Nephron progenitor cell (in vitro differentiated cells): ENCODE measurements at places on chromosomes 11 and 22.

GRCh38 chr22:39669432-39669831, 98.9 kb downstream of the CACNA1I start:
- DNase-seq, result no peak

GRCh38 chr11:32087597-32087996, 3.3 kb upstream of the RCN1 start:
- no peak for DNase-seq

DNA sequence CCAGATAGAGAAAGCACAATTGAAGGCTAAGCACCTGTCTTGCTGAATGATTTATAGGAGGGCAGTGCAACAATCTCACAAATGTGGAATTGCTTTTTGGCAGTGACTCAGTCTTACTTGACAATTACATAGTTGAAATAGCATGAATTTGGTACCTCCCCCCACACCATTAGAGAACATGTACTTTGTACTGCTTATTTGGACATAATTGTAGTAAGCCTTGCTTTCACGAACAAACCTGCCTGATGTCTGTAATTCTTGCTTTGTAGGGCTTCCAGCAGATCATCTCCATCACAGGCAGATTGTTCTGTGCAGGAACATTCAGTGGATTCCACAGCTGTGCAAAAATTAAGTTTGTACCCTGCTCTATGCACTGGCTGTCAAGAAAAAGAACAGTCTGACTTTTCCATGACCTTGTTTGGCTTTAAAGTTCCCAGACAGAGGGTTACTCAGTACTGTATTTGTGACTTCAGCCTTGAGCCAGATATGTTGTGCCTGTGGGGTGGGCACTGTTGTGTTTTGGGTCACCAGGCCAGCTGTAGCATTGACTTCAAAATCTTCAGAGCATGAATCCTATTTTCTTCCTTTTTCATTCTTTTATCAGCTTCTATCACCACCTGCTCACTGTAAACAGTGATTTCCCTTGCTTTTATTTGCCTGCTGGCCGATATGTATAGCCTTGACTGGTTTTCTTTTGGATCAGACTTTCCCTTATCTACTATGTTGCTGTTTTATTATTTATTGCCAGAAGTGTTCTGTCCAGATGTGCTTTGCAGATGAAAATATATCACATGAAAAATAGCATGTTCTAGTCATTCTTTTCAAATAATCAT, 941.0 kb upstream of the CHORDC1 start:
- no peak for DNase-seq

DNA sequence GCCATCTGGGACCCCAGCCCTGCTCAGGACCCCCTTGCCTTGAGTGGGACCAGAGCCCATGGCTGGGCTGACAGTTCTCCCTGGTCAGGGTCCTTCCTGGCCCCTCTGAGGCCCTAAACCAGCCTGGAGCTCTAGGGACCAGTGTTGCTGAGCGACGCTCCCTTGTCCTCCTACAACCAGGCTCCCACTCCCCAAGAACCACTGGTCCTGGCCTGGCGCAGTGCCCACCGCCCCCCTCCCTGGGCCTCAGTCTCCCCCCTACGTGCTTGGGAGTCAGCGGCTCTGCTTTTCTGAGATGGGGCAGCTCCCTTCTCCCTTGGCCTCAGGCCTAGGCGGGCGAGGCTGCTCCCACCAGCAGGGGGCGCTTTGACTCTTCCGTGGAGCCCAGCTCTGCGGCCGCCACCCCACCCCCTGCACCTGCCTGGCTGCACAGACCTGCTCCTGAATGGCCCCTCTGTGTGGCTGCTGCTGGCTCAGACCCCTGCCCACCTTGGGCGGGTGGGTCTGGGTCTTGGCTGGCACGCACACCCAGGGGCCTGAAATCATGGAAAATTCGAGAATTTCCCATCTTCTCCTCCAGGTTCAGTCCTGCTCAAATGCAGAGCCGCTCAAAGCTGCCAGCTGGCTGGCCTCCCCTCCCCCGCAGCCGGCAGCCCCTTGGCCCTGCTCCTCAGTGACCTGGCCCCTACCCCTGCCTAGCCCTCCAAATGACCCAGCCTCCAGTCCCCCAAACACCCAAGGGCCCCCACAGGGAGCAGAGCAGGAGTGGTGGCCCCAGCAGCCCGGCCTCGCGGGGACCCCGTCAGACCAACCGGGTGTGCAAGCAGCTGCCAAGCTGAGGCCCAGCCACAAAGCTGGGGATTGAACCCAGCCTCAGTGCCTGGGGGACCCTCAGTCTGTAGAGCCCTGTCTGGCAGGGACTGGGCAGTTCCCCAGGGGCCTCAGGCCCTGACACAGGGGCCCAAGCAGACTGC, 9.1 kb downstream of the PRR33 start:
- peak; percentile 92 for DNase-seq

GRCh38 chr11:101091781-101092180, 37.8 kb downstream of the PGR start:
- no peak for DNase-seq

GRCh38 chr11:44332665-44333064, 22.7 kb upstream of the ALX4 start:
- no peak for DNase-seq

- DNase-seq, result no peak
Observed at GRCh38 chr11:57653163-57653562, 3.5 kb upstream of the YPEL4 start.

- no peak for DNase-seq
Observed at GRCh38 chr11:35470616-35471015, 51.3 kb upstream of the SLC1A2 start.

GRCh38 chr11:36402568-36403170, 106.6 kb downstream of the PRR5L start:
- DNase-seq, result no peak

DNA sequence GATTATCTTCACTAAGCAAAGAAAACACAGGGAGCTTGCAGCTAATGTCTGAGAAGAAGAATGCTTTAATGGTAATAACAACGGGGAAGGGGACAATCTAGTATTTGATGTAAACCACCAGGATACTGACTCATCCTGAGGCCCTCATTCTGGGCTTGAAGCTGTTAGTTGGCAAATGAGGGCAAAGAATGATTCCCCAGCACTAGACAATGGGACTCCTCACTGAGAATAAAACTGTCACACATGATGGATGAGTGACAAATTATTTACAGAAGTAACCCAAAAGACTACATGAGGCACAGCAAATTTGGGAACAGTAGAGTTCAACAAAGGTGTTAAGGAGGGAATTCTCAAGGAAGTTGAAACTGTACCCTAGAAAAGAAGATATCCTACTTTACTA, 76.3 kb downstream of the FAM168A start:
- DNase-seq, result peak; percentile 6

DNA sequence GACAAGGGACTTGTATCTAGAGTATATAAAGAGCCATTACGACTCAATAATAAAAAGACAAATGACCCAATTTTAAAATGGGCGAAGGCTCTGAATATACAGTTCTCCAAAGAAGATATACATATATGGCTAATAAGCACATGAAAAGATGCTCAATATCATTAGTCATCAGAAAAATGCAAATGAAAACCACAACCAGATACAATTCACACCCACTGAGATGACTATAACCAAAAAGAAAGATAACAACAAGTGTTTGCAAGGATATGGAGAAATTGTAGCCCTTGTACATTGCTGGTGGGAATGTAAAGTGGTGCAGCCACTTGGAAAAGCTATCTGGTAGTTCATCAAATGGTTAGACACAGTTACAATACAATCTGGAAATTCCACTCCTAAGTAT, 96.3 kb downstream of the TRIM29 start:
- DNase-seq, result no peak

DNA sequence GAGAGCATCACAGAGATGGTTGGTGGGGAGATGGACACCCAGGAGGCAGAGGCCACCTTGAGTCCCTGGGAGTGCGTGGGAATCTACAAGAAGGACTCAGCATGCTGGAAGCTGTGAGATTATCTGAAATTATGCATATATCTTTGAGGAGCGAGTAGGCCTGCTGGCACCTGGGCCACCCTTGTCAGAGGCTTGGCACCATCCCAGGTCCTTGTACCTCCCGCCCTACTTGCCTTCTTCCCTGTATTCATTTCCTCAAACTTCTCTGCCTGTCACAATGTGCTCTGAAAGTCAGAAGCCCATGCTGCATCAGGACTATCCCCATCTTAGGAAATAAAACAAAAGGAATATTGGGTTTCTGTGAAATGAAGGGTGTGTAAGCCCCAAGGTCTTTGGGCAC, 133.0 kb upstream of the CSNK2A3 start:
- no peak for DNase-seq

- DNase-seq, result peak; percentile 40
Observed at GRCh38 chr11:8384199-8384821, 120.6 kb upstream of the LMO1 start.

DNA sequence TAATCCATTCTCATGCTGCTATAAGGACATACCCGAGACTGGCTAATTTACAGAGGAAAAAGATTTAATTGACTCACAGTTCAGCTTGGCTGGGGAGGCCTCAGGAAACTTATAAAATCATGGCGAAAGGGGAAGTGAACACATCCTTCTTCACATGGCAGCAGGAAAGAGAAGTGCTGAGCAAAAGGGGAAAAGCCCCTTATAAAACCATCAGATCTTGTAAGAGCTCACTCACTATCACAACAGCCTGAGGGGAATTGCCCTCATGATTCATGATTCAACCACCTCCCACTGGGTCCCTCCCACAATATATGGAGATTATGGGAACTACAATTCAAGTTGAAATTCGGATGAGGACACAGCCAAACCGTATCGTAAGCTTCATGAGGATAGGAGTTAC, 3.8 kb upstream of the CYB5R2 start:
- DNase-seq, result no peak

DNA sequence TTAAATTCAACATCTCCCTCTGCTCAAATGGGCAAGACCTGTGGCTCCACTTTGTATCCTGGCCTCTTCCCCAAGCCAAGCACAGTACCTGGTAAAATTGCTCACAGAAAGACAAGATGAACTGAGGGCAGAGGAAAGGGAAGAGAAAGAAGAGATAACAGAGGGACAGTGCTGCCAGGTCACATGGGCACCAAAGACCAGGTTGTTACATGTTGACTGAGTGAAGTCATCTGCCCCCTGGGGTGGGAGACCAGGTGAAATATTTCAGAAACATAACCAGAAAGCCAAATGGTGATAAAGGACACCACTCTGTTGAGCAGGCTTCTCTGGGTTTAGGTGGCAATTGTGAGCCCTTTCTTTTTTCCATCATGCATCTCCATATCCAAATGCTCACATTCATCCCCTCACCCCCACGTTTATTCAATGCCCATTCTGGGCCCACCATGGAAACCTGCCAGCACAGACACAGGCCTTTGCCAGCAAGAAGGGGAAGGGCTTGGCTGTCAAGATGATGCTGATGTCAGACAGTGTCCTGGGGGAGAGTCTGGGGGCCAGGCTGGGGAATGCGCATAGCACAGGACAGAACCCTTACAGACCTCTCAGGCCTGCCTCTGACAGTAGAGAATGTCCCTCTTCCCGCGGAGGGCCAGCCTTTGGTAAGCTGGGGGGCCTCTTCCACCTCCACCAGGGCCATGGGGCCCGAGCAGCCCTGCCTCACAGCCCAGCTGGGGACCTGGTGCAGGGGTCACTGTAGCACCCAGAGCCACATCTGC, 51.6 kb downstream of the DGCR2 start:
- DNase-seq, result no peak

DNA sequence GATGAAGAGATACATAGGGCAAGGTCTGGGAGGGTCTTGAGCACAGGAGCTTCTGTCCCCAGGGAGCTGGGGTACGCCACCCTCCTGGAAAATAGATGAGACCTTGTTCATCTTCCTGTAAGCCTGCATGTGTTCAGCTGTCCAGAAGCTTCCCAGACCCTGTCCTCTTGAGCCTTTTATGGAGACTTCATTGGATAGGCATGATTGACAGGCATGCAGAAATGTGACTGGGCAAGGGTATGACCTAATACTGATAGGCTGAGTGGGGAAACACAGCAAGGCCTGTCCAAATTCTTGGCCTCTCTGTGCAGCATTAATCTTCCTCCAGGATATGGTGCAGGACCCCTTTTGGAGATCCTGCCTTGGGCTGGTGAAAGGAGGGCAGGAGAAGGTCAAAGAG, 15.7 kb downstream of the ARCN1 start:
- no peak for DNase-seq

DNA sequence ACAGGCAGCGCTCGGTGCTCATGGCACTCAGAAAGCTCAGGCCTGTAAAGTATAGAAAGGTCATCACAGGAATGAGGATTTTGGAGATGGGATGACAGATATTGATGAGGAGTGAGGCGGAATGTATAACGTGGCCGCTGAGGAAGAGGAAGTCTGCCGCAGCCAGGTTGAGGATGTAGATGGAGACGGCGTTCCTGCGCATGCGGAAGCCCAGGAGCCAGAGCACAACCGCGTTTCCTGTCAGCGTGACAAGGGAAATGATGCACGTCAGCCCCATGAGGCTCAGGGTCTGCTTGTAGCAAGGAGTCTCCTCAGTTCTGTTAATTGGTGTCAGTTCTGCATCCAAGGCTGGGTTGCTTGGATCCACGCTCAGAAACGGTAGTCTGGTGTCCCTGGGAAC, 33.1 kb upstream of the MRGPRX1 start:
- DNase-seq, result no peak

GRCh38 chr11:75873417-75874221, 58.6 kb downstream of the UVRAG start:
- no peak for DNase-seq

DNA sequence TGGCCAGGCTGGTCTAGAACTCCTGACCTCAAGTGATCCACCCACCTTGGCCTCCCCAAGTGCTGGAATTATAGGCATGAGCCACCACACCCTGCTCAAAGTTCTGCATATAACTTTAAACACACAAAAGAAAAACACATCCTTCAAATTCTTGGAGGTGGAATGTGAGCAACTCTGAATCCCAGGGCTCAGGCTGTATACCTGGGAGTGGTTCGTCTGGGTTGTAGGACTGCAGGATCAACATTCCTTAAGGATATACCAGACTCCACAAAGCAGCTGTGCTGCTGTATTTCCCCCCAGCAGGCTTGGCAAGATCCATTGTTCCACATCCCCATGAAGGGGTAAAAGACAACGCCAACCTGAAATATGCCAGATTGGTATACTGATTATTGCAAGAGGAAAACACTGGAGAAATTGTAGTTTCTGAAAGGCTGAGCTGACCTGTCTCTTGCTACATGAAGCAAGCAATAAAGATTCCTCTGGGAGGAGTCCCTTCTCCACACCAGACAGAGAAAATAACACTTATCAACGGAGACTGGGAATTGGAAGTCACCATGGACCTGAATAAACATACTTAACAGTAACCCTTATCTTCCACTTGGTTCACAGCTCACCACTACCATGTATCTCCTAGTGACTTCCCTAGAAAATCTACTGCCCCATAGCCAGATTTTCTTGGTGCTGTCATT, 12.2 kb upstream of the RPS3 start:
- no peak for DNase-seq

GRCh38 chr11:122598971-122599370, 56.6 kb upstream of the UBASH3B start:
- DNase-seq, result no peak

- DNase-seq, result peak; percentile 20
Observed at GRCh38 chr22:35467681-35468434, 67.9 kb downstream of the MCM5 start.

GRCh38 chr11:41498726-41499125, 39.3 kb upstream of the LRRC4C start:
- no peak for DNase-seq

GRCh38 chr22:43179911-43180195, 7.1 kb downstream of the TTLL12 start:
- no peak for DNase-seq

- no peak for DNase-seq
Observed at GRCh38 chr11:68340003-68340767, 27.8 kb downstream of the LRP5 start.

GRCh38 chr22:44782363-44782963, 30.1 kb downstream of the ARHGAP8 start:
- no peak for DNase-seq
